ENCODE measurements at places on chromosomes 1 and 21. TPM values are rescaled to one million over a fixed set of nuclear protein-coding genes. Genes with fewer than 3 reads are reported as not detected.

Gene C1orf141
- not detected for total RNA-seq

Gene SERPINC1
- 0.15 TPM for total RNA-seq

Gene INSRR
- total RNA-seq = not detected

Gene KIF2C
- 25.1 TPM for total RNA-seq

Gene GPA33
- total RNA-seq = not detected

Gene RIPK4
- total RNA-seq = 32.7 TPM

Gene ATF6
- 28.0 TPM for total RNA-seq

Gene CFHR2
- total RNA-seq = not detected

Gene BMP8B
- total RNA-seq = 2.2 TPM

Gene PLA2G2D
- total RNA-seq = not detected

Gene OR2W3
- total RNA-seq = 0.67 TPM

Gene KMO
- total RNA-seq = 2.2 TPM

Gene TEX35
- not detected for total RNA-seq

Gene RGSL1
- total RNA-seq = not detected

Gene TPRG1L
- 13.4 TPM for total RNA-seq

Gene PCP4
- total RNA-seq = not detected

Gene NADK
- 70.6 TPM for total RNA-seq

Gene VHLL
- not detected for total RNA-seq
